T-helper 17 cell (primary cell): ENCODE measurements at places on chromosomes 6 and 20. TPM values are rescaled to one million over a fixed set of nuclear protein-coding genes. Genes with fewer than 3 reads are reported as not detected.

DNA sequence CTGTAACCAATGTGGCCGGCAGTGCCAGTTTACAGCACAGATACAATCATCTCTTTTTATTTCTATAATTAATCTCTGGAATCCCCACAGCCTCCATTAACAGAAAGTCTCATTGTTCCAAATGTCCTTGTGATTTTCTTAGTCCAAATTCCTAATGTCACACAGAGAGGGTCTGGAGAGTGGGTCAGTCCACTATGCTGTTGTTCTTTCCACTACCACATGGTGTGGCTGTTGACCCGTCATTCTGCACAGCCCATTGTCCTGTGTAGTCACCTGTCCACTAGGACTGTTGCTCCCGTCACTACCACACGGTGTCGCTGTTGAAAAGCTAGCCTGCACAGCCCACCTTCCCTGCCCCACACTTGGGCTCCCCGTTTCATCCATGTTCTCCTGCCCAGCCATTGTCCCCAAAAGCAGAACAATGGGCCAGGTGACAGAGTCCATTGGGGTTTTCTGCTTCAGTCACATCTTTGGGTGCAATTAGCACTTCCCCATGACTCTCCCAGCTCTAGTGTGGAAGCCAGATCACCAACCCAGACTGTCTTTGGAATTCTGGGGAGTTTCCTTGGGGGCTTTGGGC is 8.6 kb upstream of the LBP start:
- peaks cover 48% of the 10 kb centered on the region for H3K27me3 ChIP-seq
- no peaks in the 10 kb centered on the region for H3K36me3 ChIP-seq
- H3K4me1 ChIP-seq: peaks cover 3% of the 10 kb centered on the region
- no peak overlapping the region for H3K27ac ChIP-seq
- H3K4me3 ChIP-seq: no peak overlapping the region

GRCh38 chr6:75830959-75831885 is 82.2 kb downstream of the MYO6 start:
- no peak overlapping the region for H3K4me3 ChIP-seq
- no peak for DNase-seq
- peaks cover 5% of the 10 kb centered on the region for H3K36me3 ChIP-seq
- H3K27ac ChIP-seq: no peak overlapping the region

DNA sequence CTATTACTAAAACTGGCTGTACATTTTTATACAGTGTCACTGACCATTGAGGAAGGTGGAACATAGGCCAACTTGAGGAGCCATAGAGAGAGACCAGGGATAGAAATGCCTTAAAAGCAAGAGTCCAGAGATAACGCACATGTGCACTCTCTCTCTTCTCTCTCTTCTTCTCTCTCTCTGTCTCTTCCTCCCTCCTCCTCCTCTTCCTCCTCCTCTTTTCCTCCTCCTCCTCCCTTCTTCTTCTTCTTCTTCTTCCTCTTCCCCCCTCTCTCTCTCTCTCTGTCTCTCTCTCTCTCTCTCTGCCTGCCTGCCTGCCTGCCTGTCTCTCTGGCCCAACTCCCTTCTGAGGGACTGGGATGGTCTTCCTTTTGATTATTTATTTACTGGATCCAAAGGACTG is 16.3 kb upstream of the ADIG start:
- no peak overlapping the region for H3K27ac ChIP-seq
- H3K4me3 ChIP-seq: no peak overlapping the region
- DNase-seq: no peak
- H3K36me3 ChIP-seq: peaks cover 15% of the 10 kb centered on the region

- no peaks in the 10 kb centered on the region for H3K36me3 ChIP-seq
- H3K27ac ChIP-seq: no peak overlapping the region
- no peak for DNase-seq
- H3K4me1 ChIP-seq: no peaks in the 10 kb centered on the region
- H3K4me3 ChIP-seq: no peak overlapping the region
Observed at GRCh38 chr6:118042855-118043254, 135.8 kb downstream of the SLC35F1 start.

DNA sequence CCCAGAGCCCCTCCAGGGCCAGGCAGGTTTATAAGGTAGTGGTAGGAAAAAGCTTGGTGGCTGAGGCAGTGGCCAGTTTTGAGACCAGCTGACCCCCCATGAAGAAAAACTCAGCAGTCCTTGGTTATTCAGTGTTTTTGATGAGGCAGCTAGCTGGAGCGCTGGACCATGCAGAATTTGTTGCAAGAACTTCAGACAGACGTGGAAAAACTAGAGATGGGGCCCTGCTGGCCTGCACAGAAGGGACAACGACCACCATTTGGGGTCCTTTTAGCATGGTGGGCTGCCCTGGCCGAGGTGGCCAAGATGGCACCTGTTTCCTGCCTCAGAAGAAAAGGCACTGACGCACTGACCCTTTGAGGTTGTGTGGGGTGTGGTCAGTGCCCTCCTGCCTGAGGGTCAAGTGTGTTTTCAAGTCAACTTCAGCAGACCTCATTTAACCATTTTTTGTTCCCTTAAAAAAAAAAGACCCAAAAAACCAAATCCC is 2.7 kb downstream of the RPS21 start:
- peaks cover 23% of the 10 kb centered on the region for H3K4me1 ChIP-seq
- DNase-seq: no peak
- no peaks in the 10 kb centered on the region for H3K27me3 ChIP-seq
- H3K27ac ChIP-seq: peak overlapping the region; percentile 82

DNA sequence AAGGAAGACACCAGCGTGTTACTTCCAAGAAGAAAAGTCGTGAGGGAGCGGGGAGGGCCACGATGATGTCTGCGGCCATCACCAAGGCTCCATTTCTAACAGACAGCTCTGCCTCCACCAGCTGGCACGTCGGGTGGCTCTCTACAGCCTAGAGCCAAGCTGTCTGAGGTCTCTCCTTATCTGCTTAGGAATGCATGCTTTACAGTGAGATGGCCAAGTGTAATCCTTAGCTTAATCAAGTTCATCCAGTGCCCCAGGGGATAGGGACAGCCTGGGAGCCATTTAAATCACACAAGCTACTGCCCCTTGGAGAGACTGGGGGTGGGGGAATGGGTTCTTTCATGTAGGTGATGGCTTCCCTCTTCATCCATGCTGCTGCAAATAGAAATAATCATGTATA is 213.8 kb upstream of the CST7 start:
- no peak for DNase-seq
- H3K4me3 ChIP-seq: no peak overlapping the region
- peaks cover 7% of the 10 kb centered on the region for H3K4me1 ChIP-seq
- no peak overlapping the region for H3K27ac ChIP-seq
- H3K36me3 ChIP-seq: no peaks in the 10 kb centered on the region

GRCh38 chr6:36977470-36977941 is 8.5 kb downstream of the MTCH1 start:
- H3K4me1 ChIP-seq: peaks cover 29% of the 10 kb centered on the region
- no peak overlapping the region for H3K4me3 ChIP-seq
- peaks cover 7% of the 10 kb centered on the region for H3K36me3 ChIP-seq
- no peak overlapping the region for H3K27ac ChIP-seq

DNA sequence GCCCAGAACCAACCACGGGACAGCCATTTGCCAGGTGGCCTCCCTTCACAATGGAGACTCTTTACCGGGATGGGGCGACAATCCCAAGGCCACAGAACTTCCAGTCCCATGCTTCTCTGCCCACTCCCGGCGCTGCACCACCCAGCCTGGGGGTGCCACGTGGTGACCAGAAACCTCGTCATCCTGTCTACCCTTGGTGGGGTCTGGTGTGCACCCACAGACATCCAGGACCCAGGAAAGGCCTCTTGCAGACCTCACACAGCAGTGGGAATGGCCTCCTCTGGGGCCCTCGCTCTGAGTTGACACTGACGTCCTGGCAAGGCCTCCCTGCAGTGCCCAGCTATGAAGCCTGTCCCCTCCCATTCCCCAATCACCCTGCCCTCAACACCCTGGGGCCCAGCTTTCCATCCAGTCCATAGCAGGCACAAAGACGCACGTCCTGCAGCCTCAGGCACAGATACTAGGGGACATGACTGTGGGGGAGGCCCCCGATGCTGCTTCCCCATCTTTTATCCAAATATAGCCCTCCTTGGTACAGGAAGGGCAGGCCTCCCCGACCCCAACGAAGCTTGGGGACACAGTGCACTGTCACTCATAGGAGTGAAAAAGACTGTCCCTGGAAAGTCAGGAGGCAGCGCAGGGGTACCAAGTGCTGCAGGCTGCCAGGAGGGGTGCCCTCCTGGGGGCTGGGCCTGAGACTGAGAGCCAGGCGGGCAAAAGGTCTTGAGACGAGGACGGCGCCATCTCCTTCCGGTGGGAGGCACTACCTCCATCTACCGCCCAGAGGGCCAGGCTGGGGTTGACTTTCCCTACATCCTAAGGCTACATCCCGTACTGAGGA is 7.2 kb downstream of the CST7 start:
- DNase-seq: no peak
- peaks cover 22% of the 10 kb centered on the region for H3K4me1 ChIP-seq
- no peaks in the 10 kb centered on the region for H3K27me3 ChIP-seq
- H3K4me3 ChIP-seq: no peak overlapping the region
- no peaks in the 10 kb centered on the region for H3K36me3 ChIP-seq
- H3K27ac ChIP-seq: no peak overlapping the region

DNA sequence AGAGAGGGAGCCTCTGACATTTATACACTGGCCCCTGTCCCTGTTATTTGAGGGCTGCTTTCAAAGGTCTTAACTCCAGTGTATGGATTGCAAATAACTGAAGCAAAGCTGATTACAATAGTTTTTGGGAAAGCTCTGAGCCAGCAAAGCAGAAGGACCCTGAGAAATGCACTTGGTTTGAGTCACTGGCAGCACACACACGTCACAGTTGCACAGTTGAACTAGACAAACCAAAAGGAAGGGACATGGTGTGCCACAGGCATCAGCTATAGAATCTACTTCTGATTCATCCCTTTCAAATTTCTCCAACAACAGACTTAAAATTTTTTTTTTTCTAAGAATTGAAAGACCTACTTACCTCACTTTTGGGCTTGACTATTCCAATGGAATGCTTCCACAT is 56.4 kb downstream of the SNRNP48 start:
- H3K27me3 ChIP-seq: peaks cover 21% of the 10 kb centered on the region
- H3K4me1 ChIP-seq: peaks cover 2% of the 10 kb centered on the region
- peaks cover 2% of the 10 kb centered on the region for H3K36me3 ChIP-seq
- DNase-seq: no peak
- H3K4me3 ChIP-seq: no peak overlapping the region
- H3K27ac ChIP-seq: no peak overlapping the region

GRCh38 chr6:45353654-45354053 is 24.1 kb downstream of the SUPT3H start:
- DNase-seq: no peak
- H3K4me3 ChIP-seq: no peak overlapping the region
- H3K27ac ChIP-seq: no peak overlapping the region
- H3K36me3 ChIP-seq: peaks cover 4% of the 10 kb centered on the region
- H3K27me3 ChIP-seq: no peaks in the 10 kb centered on the region

DNA sequence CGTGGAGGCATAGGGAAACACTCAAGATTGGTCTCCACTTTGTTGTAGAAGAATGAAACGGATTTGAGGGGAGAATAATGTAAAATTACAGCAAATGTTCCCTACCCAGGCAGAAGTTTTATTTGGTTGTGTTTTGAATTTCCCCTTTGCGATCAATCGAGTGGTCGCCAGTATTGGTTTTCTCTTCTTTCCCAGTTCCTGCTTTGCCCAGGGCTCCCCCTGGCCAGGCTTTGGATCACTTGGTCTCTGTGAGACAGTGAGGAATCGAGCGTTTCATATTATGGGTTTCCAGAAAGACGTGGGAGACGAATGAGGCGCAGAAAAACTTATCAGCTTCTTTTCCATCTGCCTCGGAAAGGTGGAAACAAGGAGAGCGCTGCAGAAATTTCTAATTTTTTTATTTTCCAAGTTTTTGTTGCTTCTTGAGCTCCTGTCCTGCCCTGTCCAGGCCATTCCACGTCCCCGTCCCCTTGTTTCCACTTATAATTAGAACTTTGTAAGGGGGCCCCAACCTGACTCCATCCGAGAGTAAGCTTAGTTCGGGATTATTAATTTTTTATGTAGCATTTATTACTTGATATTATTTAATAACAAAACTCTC is 7.5 kb upstream of the TBX18 start:
- H3K4me3 ChIP-seq: no peak overlapping the region
- H3K36me3 ChIP-seq: peaks cover 4% of the 10 kb centered on the region
- peaks cover 2% of the 10 kb centered on the region for H3K4me1 ChIP-seq
- DNase-seq: no peak

GRCh38 chr6:16697437-16698161 is 63.7 kb downstream of the ATXN1 start:
- H3K4me1 ChIP-seq: peaks cover 47% of the 10 kb centered on the region
- no peaks in the 10 kb centered on the region for H3K27me3 ChIP-seq
- DNase-seq: no peak
- peak overlapping the region; percentile 70 for H3K4me3 ChIP-seq
- no peaks in the 10 kb centered on the region for H3K36me3 ChIP-seq

DNA sequence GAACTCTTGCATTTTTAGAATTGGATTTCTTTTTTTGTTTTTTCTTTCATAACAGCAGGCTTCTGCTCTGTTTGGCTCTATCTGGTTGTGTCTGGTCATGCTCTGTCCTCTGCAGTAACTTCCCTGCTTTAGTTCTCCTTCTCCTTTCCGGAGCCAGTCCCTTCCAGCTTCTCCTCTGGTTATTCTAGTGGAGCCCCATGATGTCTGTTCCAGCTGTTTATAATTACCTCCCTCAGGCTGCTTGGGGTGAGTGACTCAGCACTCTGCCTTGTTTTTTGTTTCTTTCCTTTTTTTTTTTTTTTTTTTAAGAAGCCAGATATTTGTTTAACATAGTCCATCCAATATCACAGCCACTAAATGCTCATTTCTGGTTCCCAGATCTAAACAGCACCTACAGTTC is 409.6 kb downstream of the MAFB start:
- no peak overlapping the region for H3K4me3 ChIP-seq
- H3K4me1 ChIP-seq: no peaks in the 10 kb centered on the region
- no peak overlapping the region for H3K27ac ChIP-seq
- no peaks in the 10 kb centered on the region for H3K36me3 ChIP-seq
- H3K27me3 ChIP-seq: peaks cover 12% of the 10 kb centered on the region

DNA sequence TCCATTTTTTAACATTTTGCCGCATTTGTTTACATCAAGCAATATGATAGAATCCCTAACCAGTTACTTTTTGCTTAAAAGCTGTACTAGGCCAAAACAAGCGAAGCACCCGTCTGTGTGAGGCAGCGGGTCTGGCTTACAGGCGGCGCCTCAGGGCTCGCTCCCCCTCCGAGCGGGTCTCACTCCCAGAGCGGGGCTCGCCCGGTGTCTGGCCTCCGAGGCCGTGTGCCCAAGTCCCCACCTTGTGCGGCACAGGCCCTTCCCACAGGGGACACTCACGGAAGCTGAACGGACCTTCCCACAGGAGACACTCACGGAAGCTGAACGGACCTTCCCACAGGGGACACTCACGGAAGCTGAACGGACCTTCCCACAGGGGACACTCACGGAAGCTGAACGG is 23.4 kb downstream of the ZBTB46 start:
- DNase-seq: no peak
- peaks cover 2% of the 10 kb centered on the region for H3K36me3 ChIP-seq
- no peak overlapping the region for H3K27ac ChIP-seq
- no peak overlapping the region for H3K4me3 ChIP-seq
- H3K4me1 ChIP-seq: peaks cover 7% of the 10 kb centered on the region

GRCh38 chr6:145367149-145367548 is 368.2 kb downstream of the EPM2A start:
- H3K4me3 ChIP-seq: no peak overlapping the region
- DNase-seq: no peak
- peaks cover 2% of the 10 kb centered on the region for H3K36me3 ChIP-seq
- H3K27ac ChIP-seq: no peak overlapping the region
- peaks cover 3% of the 10 kb centered on the region for H3K4me1 ChIP-seq

The BMP5 gene
- not detected for total RNA-seq

The TMC2 gene
- not detected for total RNA-seq

The FHL5 gene
- total RNA-seq: not detected

The RSPH9 gene
- 0.29 TPM for total RNA-seq

The MYH7B gene
- total RNA-seq: 0.70 TPM

The INSM1 gene
- total RNA-seq: not detected

The HBS1L gene
- 72.1 TPM for total RNA-seq

The CD24 gene
- not detected for total RNA-seq

The NKAIN4 gene
- total RNA-seq: not detected

The JPH2 gene
- not detected for total RNA-seq
